ENCODE measurements at places on chromosomes 1 and 21.

DNA sequence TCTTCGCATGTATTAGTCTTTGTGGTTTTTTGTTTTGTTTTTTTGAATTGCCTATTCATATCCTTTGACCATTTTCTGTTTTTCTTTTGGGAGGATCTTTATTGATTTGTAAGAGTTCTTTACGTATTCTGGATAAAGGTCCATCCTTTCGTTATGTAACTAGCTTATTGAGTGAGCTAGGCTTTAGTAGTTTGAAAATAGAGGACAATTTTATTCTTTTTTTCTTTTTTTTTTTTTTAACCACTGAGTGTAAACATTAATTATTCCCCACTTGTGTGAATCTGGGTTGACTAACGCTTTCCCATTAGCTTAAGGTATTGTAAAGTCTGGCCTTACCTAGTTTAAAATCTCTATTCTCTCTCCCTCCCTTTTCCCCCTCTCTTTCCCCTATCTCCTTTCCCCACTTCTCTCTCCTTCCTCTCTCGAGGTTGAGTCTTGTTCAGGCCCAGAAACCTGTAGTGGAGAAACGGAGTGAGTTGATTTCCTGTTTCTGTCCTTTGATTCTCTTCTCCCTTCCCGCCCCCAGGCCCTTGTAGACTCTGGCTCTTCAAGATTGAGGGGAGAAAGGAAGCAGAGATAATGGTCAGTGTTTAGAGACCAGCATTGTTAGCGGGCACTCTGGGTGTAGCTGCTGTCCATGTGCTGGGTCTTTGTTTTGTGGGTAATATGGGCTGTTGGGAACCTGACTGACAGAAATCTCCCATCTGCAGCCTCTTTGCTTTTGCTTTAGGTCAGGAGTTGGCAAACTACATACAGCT is 1.5 kb downstream of the MORC3 start:
- DNase-seq = peak; percentile 60

GRCh38 chr1:55399346-55399745 is 184.2 kb upstream of the USP24 start:
- no peak for DNase-seq

DNA sequence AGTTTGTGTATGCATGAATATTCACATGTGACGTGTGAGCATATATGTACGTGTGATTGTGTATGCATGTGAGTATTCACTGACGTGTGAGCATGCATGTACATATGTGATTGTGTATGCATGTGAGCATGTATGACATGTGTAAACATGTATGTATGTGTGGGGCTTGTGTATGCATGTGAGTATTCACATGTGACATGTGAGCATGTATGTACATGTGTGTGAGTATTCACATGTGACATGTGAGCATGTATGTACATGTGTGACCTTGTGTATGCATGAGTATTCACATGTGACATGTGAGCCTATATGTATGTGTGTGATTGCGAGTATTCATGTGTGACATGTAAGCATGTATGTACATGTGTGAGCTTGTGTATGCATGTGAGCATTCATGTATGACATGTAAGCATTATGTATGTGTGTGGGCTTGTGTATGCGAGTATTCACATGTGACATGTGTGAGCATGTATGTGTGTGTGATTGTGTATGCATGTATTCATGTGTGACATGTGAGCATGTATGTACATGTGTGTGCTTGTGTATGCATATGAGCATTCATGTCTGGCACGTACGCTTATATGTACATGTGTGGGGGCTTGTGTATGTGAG is 47.8 kb downstream of the COL18A1 start:
- DNase-seq = no peak

DNA sequence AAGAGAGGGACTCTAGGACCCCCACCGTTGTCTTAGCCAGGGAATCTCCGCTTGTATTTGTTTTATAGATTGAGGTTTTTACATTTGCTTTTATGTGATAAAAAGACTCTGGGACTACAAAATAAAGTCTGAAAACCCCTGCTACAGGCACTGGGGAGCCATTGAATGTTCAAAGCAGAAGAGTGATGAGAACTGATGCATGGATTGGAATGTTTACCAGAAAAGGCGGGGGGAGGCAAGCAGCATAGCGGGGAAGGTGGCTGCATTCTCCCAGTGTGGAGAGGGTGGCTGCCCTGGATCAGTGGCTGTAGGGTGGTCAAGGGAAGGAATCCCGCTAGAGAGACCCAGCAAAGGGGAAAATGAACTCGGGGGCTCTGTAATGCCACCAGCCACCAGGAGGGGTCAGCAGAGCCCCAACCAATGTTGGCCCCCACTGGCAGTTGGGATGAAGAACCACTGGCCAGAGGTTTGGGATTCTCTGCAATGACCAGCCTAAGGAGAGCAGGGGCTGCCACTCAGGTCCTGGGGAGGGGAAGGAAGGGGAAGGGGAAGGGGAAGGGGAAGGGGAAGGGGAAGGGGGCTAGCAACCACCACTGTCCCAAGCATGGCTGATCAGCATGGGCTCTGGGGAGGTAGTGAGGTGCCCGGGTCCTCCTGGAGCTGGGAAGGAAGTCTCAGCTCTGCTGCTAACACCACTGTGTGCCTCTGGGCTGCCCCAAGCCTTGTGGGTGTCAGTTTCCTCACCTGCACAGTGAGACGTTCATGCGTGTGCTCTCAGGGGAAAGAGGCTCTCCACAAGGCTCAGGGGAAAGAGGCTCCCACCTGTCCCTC is 19.2 kb upstream of the PEF1 start:
- DNase-seq = peak; percentile 50
